Fibroblast of skin of right biceps (primary cell): ENCODE measurements at places on chromosomes 6 and 20.

- DNase-seq = no peak
Observed at GRCh38 chr6:44556046-44556445, 168.5 kb downstream of the CDC5L start.

DNA sequence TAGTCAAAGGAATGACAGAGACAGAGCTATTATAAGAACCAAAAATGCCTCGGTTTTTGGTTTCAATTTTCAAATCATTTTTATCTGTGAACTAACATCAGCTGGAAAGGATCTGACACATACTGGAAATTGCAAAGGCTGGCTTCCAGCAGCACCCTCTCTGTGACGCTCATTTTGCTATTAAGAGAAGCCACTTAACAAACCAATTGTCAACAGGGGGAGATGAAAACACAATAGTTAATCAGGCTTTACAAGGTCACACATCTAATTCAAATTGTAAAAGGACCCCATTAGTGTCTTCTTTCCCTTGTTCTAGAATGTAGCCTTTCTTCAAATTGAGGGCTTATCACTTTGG, 160.5 kb downstream of the TFAP2B start:
- DNase-seq = no peak

GRCh38 chr6:114810468-114810867, 467.6 kb upstream of the HS3ST5 start:
- DNase-seq = no peak

GRCh38 chr6:98942263-98942803, 5.4 kb downstream of the FBXL4 start:
- DNase-seq = no peak

GRCh38 chr6:14059791-14060436, 57.7 kb upstream of the CD83 start:
- DNase-seq = no peak

DNA sequence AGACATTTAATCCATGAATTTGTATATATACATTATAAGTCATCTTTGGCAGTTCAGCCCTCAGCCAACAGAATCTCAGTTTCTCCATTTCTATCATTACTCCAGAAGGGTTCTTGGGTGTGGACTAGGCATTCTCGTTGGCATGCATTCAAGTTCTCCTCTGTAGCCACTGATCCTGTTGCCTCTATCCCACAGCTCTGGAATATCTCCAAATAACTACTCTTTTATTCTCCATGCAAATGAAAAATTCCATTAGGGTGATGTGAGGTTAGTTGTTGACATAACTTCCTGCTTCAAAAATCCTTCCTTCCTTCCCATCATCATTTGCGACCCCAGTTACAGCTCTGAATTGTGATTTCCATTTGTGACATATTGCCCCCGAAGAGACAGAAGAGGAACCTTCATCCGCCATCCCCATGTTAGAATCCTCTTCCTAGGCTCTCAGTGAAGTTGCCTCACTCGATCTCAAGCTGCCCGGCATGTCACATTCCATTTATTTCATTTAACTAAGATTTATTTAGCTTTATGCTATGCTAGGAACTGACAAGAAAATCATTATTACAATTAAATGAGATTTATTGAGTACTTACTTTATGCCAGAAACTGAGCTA, 93.7 kb upstream of the EDN1 start:
- peak; percentile 89 for DNase-seq

GRCh38 chr20:32522526-32522775, 62.7 kb downstream of the NOL4L start:
- DNase-seq = no peak

DNA sequence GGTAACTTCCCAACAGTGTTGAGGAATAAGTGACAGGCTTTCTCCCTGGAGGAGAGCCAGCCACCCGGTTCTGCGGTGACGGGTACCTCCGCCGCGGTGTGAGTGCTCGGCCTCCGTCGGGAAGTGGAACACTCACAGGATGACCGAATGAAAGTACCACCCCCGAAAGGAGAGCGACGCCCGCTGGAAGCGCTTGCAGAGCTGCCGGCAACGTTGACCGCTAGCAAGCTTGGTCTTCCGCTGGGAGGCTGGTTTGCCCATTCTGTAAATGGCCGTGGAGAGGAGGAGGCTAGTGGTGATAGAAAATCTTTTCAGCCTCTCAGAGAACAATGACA, 614 bp upstream of the TMEM242 start:
- DNase-seq = peak; percentile 81

- no peak for DNase-seq
Observed at GRCh38 chr20:25270829-25271251, 23.0 kb downstream of the PYGB start.

- DNase-seq = no peak
Observed at GRCh38 chr20:41540918-41541317, 77.3 kb downstream of the CHD6 start.

GRCh38 chr6:136548582-136549299, 1.5 kb downstream of the MAP7 start:
- no peak for DNase-seq

GRCh38 chr20:1345030-1345755, 16.3 kb upstream of the SDCBP2 start:
- DNase-seq = no peak

DNA sequence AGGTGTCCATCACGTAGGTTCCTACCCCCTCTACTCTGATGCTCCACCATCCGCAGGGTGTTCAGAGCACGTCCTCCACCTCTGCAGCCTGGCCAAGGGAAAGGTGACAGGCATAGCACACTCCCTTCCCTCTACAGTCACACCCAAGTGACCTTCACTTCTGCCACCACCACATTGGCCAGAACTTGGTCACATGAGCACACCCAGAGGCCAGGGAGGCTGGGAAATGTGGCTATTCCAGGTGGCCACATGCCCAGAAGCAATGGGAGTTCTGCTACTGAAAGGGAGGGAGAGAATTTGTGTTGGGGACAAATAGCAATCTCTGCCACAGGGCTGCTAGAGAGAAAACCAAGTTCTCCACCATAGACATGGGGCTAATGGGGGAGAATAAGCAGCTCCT, 180.3 kb downstream of the NFATC2 start:
- DNase-seq = no peak

DNA sequence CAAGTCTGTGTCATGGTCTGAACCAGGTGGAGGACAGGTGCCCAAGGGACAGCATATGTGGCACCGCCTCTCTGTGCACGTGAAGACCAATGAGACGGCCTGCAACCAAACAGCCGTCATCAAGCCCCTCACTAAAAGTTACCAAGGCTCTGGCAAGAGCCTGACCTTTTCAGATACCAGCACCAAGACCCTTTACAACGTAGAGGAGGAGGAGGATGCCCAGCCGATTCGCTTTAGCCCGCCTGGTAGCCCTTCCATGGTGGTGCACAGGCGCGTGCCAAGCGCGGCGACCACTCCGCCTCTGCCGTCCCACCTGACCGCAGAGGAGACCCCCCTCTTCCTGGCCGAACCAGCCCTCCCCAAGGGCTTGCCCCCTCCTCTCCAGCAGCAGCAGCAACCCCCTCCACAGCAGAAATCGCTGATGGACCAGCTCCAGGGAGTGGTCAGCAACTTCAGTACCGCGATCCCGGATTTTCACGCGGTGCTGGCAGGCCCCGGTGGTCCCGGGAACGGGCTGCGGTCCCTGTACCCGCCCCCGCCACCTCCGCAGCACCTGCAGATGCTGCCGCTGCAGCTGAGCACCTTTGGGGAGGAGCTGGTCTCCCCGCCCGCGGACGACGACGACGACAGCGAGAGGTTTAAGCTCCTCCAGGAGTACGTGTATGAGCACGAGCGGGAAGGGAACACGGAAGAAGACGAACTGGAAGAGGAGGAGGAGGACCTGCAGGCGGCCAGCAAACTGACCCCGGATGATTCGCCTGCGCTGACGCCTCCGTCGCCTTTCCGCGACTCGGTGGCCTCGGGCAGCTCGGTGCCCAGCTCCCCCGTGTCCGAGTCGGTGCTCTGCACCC, 109.5 kb upstream of the RAB32 start:
- DNase-seq = peak; percentile 15

- peak; percentile 73 for DNase-seq
Observed at GRCh38 chr6:16961577-16961976, 140.3 kb upstream of the STMND1 start.

GRCh38 chr20:32970973-32971300, 33.3 kb downstream of the SUN5 start:
- no peak for DNase-seq

- no peak for DNase-seq
Observed at GRCh38 chr20:58467572-58468527, 47.3 kb downstream of the APCDD1L start.

DNA sequence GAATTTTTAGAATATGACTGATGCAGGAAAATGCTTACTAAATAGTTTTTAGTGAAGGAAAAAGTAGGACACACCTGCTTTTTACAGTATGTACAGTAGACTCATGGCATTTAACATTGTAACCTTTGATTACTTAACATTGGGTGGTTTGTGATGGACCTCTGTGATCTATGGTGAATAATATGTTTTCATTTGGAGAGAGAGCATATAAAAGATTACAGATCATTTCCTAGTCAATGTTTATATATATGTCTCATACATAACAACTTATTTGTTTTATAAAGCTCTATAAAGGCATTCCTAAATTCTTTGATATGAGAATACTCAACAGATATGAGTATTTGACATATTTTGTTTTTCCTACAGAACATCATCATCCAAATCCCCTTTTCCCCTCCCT, 129.3 kb upstream of the PDE7B start:
- DNase-seq = peak; percentile 34

DNA sequence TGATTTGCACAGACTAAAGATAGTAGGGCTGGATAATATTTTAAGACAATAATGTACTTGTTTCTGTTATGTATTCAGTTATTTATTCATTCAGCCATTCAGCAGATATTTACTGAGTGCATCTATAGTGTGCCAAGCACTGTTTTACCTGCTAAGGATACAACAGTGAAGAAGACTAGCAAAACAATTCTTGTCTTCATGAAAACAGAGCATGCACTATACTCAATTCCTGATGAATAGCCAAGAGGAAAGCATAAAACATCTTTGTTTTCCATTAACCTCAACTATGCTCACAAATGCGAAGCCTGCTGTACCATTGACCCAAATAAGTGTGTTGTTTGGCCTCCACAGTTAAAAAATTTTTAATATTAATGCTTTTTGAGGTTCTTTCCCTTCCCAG, 436.7 kb downstream of the BCKDHB start:
- no peak for DNase-seq

GRCh38 chr6:7707787-7708186, 18.1 kb upstream of the BMP6 start:
- DNase-seq = peak; percentile 28

DNA sequence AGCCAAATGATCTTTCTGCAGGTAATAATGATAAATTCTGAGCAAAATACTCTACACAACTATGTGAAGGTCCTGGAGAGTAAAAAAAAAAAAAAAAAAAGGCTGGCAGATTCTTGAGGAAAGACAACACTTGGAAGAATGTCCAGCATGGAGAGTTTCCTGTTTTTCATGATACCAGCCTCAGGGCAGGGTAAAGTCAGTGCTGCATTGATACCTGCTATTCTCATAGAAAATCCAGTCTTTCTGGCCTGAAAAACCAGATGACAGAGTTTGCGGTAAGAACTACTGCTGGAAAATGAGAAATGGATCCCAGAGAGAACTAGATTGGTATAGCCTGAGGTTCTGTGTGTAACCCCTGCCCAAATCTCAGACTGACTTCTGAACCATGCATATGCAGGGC, 89.1 kb downstream of the AFG1L start:
- no peak for DNase-seq

DNA sequence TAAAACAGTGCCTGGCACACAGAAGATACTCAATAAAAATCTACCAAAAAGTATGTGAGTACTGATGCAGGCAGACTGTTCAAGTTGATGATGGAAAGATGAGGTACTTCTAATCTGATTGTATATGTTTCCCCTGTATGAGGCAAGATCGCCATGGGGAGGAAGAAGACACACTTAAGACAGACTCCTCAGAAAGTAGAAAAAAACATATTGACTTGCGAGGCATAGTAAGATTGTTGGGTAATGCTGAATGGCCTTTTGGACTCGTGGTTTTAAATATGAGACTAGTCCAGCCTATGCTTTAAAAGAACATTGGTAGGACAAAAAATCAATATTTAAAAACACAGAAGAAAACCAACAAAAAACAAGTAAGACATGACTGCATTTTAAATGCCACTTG, 72.6 kb downstream of the SHPRH start:
- DNase-seq = no peak

- no peak for DNase-seq
Observed at GRCh38 chr20:40218316-40218969, 470.6 kb downstream of the MAFB start.

GRCh38 chr20:63979229-63979556, 249 bp downstream of the SAMD10 start:
- no peak for DNase-seq

DNA sequence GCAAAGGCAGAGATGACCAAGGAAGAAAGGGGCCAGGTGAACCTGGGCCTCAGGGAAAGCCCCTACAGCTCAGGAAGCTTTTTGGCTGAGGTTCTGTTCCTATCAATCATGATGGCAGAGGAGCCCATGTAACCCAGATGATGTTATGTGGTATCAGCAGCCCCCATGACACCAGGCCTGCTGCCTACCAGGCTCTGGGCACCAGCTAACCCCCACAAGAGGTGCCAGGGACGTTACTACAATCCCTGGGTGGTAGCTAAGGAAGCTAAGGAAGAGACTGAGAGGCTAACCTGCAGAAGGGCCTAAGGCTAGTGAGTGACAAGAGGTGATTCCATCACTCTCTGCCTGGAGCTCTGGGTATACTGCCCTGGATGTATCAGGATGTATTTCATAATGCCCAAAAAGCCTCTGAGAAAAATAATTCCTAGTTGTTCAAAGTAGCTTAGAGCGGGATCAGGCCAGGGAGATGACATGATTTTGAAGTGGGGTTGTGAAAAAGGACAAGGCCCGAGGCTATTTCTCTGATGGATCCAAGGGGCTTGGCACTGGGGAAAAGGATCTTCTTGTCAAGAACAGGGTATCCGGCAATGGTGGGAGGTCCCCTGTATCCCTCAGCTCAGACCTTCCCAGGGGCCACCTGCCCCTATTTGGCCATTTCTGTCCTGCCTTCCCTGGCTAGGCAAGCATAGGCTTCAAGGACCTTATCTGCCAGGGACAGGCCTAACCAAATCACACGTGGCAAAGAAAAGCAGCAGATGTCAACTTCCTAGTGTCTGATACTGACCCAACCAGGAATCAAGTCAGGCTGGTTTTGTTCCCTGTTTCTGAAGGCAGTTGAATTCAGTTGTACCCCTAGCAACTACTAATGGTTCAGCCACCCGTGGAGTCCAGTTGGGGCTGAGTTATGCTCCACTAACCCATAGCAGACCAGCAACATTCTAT, 41.3 kb downstream of the PANK2 start:
- no peak for DNase-seq

- DNase-seq = no peak
Observed at GRCh38 chr6:152879681-152880080, 103.2 kb downstream of the FBXO5 start.

- no peak for DNase-seq
Observed at GRCh38 chr20:2320813-2321658, 25.2 kb downstream of the TGM3 start.

GRCh38 chr6:3355011-3355357, 96.2 kb downstream of the PSMG4 start:
- DNase-seq = no peak

DNA sequence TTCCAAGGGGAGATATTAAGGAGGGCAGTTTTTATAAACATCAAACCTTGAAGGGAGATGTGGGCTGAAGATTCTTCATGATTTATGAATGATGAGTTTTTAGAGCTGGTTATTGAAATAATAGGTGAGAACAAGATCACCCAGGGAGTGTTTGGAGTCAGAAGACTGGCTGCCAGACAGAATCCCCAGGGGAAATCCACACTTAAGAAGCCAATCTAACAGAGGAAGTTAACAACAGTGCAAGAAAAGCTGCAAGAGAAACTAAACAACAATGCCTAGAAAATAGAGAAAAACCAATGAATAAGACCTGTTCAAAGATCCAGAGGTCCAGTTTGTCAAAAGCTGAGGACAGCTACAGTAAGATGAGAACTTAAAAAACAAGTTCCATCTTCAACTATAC, 167.9 kb upstream of the MAN1A1 start:
- no peak for DNase-seq
